Activated T-helper 17 cell treated with anti-CD3 and anti-CD28 coated beads, Interleukin-2, amount 50 U/mL, for 72 hours (primary cell): ENCODE measurements at places on chromosomes 6 and 20.

DNA sequence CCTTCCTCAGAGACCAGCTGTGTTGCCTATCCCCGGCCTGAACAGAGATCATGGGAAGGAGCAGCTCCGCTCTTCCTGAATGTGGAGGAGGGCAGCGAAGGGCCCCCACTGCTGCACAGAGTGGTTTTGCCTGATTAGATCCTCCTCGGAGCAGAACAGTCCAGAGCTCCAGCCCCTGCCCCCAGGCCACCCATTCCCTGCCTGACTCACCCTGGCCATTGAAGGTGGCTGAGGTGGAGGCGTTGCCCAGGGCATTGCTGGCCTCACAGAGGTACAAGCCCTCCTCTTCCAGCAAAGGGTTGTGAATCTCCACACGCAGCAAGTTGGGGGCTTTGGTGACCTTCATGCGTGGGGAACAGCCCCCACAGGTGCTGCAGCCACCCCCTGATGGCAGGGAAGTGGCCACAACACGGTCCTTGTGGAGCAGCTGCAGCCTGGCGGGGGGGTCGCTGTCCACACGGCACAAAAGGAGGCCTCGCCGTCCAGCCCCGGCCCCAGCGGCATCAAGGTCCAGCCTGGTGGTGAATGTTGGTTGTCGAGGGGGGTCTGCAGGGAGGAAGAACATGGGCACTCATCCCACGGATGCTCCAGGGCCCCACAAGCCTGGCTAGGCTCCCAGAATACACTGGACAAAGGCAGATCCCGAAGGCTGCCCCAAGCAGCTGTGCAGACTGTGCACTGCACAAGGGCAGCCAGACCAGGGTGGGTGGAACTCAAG is 14.7 kb downstream of the SIGLEC1 start:
- ATAC-seq, result no peak

- ATAC-seq, result no peak
Measured at GRCh38 chr6:97009781-97010492, 85.4 kb downstream of the KLHL32 start.

DNA sequence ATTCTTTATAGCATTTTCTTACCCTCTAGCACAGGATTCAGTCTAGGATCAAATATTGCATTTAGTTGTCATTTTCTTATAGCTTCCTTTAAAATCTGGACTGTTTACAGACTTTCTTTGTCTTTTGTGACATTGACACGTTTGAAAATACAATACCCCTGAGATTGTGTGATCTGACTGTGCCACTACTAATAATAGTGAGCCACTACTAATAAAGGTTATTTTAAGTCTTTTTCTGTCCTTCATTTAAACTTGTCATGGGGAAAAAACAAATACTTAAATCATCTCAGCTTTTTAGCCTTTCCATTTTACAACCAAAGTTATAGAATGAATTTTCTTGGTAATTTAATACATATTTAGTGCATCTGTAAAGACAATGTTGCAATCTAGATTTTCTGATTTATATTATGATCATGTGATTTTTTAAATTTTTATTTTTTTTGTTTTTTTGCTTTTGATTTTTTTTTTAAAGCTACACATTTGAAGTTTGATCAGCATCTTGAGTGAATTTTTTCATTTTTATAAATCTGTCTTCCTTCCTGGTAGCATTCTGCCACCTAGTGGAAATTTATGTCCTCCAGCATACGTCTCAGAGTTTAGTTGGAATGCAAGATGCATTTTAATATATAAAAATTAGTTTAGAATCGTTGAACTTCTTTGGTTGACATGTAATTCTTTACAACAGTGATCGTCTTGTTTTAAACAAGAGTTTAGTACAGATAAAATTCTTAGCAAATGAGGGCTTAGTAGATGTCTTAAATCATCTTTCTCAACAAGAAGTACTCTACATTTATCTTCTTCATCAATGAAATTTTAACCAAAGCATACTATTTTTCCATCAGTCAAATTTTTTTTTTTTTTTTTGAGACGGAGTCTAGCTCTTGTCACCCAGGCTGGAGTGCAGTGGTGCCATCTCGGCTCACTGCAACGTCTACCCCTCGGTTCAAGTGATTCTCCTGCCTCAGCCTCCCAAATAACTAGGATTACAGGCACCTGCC is 119.4 kb downstream of the NCOA3 start:
- no peak for ATAC-seq

GRCh38 chr6:14621518-14621917 is 503.9 kb downstream of the CD83 start:
- no peak for ATAC-seq

- no peak for ATAC-seq
Measured at GRCh38 chr6:68724060-68724459, 89.0 kb downstream of the ADGRB3 start.

- no peak for ATAC-seq
Measured at GRCh38 chr6:85396159-85396808, 53.6 kb upstream of the NT5E start.

DNA sequence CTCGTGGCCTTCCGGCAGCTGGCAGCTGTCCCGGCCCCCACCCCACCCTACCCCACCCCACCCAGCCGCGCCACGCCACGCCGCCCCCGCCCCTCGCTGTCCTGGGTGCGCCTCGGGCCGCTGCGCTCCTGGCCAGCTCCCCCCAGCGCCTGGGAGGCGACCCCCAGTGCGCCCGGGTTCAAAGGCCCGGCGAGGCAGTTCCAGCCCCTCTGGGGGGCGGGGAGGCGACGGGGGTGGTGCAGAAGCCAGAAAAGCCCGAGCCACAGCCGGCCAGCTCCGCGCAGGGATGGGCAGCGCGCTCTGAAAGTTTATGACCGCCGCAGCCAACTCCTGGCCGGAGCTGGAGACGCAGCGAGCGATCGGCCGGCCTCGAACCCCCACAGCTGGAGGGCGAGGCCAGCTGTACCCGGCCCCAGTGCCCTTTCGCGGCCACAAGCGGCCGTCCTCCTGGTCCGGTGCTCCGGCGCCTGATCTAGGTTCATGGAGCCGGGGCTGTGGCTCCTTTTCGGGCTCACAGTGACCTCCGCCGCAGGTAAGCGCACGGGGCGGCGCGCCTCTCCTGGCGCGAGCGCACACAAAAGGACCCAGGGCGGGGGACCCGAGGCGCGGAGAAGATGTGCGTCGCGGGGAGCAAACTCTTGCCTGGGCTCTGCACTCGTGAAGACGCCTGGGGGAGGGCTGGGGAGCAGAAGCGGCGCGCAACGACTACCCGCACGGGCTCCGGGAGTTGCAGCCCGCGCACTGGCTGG is at the start of gene EDN3:
Gene EDN3, plus strand, starts transcription at position 279 of the 749 bp plus-strand sequence. Its CDS starts 202 bp downstream, at position 481.
- no peak for ATAC-seq

GRCh38 chr6:13152764-13153163 is 175.6 kb downstream of the TBC1D7 start:
- ATAC-seq, result no peak

GRCh38 chr6:17450832-17451231 is 57.4 kb downstream of the CAP2 start:
- ATAC-seq, result no peak

- no peak for ATAC-seq
Measured at GRCh38 chr6:25472306-25472705, 179.7 kb upstream of the SCGN start.

DNA sequence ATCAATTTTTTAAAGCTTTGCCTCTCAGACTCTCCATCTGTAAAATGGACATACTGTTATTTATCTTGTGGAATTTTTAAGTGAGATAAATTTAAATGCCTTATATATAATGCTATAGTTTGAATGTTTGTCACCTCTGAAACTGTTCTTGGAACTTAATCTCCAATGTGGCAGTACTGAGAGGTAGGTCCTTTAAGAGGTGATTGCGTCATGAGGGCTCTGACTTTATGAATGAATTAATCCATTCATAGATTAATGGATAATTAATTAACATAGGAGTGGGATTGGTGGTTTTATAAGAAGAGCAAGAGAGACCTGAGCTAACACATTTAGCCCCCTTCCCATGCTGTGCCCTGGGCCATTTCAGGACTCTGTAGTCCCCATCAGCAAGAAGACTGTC is 326.3 kb upstream of the TSHZ2 start:
- no peak for ATAC-seq

GRCh38 chr6:25788305-25788922 is 33.9 kb downstream of the SLC17A4 start:
- peak; percentile 67 for ATAC-seq

- ATAC-seq, result no peak
Measured at GRCh38 chr6:168294901-168295300, 24.7 kb downstream of the DACT2 start.

DNA sequence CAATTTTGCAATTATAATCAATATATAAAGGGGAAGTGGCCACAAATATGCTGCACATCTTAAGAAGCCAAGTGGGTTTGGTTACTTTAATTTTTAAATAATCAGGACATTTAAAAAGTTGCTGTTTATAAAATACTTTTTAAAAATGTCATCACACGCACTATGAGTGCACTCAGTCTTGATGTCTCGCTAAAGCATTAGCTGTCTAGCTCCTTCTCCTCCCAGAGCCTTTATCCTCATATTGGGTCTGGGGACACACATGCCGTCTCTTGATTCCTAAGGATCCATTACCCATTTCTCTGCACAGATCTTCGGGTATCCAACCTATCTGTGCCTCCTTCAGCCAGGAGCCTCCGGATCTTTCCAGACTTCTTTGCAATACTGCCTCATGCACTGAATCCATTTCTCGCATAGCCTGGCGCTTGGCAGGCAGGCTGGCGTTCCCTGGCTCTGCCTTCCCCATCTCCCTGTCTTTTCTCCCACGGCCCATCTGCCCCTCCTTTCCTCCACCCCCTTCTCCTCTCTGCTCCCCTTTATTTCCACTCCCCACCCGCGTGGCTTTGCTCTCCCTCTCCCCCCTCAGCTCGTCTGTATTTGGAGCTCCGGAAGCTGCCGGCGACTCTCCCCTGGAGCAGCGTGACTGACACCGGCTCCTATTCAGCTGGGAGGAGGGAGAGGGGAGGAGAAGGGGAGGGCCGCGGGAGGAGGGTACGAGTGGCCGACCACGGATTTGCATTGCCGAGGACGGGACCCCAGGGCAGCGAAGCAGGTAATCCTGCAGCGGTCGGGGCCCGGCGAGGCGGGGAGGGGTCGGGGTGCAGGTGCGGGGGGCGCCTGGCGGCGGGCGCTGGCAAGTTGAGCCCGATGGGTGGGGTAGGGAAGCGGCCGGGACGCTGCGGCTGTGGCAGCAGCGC is at the start of gene CAP2:
Gene CAP2, plus strand, starts transcription at position 618 of the 914 bp plus-strand sequence. CDS start 27,961 bp downstream, outside the sequence.
- no peak for ATAC-seq

- ATAC-seq, result no peak
Measured at GRCh38 chr6:107202876-107203468, 87.7 kb upstream of the BEND3 start.

DNA sequence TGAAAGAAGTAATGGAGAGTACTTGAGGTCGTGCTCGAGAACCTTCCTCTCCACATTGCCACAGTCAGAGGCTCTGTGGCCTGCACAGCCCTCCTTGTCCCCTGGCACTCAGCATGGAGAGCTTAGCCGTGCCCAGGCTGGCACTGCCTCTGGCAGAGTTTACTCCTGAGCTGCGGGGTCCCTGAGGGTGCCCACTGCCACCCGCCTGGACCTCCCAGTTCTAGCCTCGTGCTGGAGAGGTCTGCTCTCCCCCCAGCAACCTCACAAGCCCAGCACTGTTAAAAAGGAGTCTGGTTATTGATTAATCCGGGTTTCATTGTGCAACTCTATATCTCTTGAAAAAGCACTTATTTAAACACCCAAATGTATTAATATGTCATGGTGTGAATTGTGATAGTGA is 226.8 kb downstream of the TMEM242 start:
- ATAC-seq, result no peak

DNA sequence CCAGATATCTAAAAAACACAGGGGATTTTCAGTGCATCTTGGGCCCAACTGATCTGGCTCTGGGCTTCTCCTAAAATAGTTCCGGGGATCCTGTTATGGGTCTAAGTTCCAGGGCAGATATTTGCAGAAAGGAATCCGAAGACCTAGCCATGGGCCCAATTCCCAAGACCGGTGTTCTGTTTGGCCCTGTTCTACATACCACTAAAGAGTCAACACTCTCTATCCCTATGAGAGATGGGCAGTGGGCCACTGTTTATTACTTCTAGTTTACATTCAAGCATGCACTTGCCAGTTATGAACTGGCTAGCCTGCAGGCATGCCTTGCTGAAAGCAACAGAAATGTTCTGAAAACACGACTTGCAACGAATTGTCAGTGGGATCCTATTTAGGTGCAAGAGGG is 87.4 kb upstream of the PLCB4 start:
- no peak for ATAC-seq

DNA sequence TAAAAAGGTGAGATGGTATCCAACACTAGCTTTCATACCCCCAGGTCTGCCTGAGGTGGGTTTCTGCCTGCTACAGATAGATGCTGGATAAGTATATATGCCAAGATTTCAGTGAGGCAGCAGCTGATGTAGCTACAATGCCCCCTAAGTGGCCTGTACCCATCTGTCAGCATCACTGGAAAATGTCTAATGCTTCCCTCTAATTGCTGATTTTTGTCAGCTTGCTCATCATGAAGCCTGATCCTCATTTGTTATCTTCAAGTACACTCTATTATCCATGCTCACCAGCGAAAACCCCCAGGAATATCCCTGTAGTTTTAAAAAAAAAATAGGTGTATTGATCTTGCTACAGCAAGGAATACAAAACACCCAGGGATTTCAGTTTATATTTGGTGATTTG is 32.2 kb downstream of the OPRM1 start:
- no peak for ATAC-seq

DNA sequence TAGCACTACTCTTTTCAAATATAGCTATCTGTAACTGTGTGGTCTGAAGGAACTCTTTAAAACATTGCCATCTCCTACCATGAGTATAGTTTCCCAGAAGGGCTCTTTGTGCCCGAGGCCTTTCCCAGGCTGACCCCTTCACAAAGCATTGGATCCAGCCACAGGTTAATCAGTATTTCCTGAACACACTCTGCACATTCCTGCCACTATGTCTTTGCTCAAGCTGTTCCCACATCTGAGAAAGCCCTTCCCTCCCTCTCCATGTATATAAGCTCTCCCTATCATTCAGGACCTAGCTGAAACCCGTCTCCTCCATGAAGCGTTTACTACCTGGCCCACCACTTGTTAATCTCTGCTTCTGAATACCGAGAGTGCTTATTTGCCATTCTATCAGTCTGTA is 47.8 kb upstream of the PKHD1 start:
- ATAC-seq, result no peak
